MG63 (cell line): ENCODE measurements at places on chromosomes 16 and 17. TPM values are rescaled to one million over a fixed set of nuclear protein-coding genes. Genes with fewer than 3 reads are reported as not detected.

GRCh38 chr16:80346111-80346632 is 194.6 kb upstream of the DYNLRB2 start:
- DNase-seq = no peak

SHBG gene
- total RNA-seq = not detected in 2 replicates

- no peak for DNase-seq
Observed at GRCh38 chr17:68599091-68599490, 2.1 kb downstream of the FAM20A start.

CSF3 gene
- total RNA-seq = not detected in 2 replicates

DNA sequence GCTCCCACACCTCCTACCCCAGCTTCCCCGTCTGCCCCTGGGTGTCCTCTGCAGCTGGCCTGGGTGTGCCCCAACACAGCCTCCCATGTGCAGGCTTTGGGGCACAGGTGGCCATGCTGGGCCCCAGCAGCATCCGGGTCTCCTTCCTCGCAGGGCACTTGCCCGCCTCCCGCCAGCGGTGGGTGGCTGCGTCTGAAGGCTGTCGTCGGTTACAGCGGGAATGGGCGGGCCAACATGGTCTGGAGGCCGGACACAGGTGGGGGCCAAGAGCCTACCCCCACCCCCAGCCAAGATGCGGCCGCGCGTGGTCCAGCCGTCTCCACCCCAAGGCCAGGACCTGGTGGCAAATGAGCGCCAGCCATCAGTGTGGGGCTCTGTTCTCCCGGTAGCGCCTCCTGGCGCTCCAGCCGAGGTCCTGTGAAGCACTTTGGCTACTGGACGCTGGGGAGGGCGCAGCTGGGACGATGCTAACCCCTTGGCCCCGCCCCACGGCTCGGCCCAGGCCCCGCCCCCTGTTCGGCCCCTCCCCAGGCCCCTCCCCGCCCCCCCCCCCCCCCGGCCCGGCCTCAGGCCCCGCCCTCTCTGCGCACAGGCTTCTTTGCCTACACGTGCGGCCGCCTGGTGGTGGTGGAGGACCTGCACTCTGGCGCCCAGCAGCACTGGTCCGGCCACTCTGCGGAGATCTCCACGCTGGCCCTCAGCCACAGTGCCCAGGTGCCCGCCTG is 7.3 kb upstream of the RHOT2 start:
- DNase-seq = no peak
